SIG-M5 (cell line): ENCODE measurements at places on chromosomes 11 and 22.

- DNase-seq = no peak
Measured at GRCh38 chr11:78954696-78955095, 380.0 kb upstream of the NARS2 start.

DNA sequence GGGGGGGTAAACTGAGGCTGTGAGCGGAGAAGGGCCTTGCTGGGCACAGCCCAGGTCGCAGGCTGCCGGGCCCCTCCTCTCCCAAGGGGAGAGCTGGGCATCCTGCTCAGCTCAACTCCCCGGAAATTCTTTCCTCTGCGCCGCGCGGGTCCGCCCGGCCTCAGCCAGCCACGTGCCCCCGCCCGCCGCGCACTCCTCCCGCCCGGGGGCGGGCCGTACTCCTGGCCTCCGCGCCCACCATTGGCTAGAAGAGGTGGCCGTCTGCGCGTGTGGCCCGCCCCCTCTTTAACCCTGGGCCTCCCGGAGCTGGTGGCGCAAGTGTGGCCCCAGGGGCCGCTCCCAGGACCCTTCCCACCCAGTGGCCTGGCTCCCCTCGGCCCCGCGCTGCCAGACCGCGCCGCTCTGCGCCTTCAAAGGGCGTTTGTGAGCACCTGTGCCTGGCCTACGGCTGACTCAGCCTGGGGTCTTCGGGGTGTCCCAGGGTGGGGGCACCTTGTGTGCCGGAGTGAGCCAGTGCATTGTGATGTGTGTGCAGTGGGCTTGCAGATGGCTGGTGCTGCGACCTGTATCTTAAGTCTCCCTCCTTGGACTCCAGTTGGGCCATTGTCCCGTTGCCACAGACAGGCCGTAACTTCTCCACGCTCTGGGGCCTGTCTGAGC lies 2.0 kb downstream of the MRGPRF start:
- DNase-seq = no peak

GRCh38 chr11:73296501-73297230 lies 11.4 kb upstream of the ARHGEF17 start:
- no peak for DNase-seq

DNA sequence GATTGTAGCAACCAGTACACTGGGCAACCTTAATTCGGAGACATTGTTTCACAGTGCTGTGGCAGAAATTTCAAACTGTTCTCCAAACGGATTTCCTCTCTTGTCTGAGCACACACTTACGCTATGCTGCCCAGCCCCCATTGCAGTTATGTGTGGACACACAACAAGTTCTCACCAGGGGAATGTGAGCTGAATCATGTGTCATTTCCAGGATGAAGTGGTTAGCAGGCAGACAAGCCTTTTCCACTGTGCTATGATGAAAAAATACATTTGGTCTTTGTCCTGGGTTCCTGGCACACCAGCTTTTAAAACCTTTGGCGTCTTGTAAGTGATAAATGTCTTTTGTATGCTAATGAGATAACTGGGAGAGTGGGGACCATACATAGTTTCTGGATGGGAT lies 46.9 kb upstream of the SYT9 start:
- DNase-seq = no peak

DNA sequence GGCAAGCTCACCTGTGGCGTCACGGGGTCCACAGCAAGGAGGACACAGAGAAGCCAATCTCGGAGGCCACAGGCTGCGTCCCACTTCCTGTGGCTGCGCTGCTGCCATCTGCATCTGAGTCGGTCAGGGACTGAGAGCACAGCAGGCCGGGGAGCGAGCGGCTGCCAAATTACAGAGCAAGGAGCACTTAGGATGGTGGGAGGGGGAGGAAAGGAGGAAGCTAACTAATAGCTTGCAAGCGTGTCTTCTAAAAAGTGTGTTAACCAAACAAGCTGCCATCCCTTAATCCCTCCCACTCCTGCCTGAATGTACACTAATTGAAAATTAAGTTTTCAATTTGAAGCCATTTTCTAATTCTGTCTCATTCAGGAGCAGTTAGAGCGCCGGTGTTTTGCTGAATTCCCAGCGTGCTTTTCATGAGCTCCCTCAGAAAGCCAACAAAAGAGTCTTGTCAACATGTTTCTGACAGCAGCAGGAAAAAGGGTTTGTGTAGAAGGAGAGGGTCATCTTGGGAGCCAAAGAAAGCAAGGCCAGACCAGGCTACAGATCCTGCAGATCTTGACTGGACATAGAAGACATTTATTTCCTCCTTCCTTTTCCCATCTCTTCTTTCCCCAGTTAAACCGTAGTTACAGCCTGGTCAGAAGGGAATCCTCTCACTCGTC lies 42.4 kb upstream of the API5 start:
- DNase-seq = no peak

- DNase-seq = no peak
Measured at GRCh38 chr11:10114593-10115404, 179.2 kb downstream of the SBF2 start.

- no peak for DNase-seq
Measured at GRCh38 chr22:23791738-23792645, 5.2 kb downstream of the SMARCB1 start.
